ENCODE measurements at places on chromosomes 4 and X.

GRCh38 chr4:27049239-27049829, 188.7 kb downstream of the STIM2 start:
- no peak for DNase-seq

GRCh38 chr4:17761062-17761461, 20.4 kb downstream of the FAM184B start:
- DNase-seq: no peak

DNA sequence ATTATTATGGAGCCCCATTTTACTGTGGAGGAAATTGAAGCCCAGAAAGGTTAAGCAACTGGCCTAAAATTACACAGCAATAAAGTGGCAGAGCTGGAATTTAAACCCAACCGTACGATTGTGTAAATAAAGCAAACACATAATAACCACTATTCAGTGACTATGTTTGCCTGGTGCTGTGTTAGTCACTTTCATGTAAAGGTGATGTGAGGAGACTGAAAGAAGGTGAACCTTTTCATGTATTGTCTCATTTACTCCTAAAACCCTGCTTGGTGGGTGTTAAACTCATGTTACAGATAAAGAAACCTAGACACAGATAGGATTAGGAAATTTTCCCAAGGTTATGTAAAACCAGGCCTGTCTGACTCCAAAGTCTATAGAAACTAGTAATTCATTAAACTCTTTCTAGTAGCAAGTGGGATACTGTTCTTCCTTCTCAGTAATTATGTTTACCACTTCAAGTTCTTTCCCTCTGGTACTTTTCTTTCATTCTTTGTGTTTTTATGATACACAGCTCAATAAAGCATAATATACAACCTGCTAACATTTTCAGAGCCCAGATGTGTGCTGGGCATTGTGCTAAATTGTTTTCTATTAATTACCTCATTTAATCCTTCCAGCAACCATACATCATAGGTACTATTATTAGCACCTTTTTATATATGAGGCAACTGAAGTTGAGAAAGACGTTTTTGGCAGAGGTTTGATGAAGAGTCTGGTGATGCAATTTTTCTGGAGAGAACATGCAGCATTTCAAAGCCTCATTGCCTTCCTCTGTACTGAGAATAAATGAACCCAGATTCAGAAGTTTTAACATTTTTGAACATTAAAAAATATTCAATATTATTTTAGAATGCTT, 202.7 kb downstream of the SPRY1 start:
- no peak for DNase-seq

GRCh38 chr4:5863461-5864113, 29.3 kb downstream of the CRMP1 start:
- DNase-seq: no peak

- DNase-seq: no peak
Measured at GRCh38 chr4:161792991-161793390, 370.8 kb downstream of the FSTL5 start.

GRCh38 chr4:26780539-26780938, 80.1 kb upstream of the STIM2 start:
- no peak for DNase-seq

DNA sequence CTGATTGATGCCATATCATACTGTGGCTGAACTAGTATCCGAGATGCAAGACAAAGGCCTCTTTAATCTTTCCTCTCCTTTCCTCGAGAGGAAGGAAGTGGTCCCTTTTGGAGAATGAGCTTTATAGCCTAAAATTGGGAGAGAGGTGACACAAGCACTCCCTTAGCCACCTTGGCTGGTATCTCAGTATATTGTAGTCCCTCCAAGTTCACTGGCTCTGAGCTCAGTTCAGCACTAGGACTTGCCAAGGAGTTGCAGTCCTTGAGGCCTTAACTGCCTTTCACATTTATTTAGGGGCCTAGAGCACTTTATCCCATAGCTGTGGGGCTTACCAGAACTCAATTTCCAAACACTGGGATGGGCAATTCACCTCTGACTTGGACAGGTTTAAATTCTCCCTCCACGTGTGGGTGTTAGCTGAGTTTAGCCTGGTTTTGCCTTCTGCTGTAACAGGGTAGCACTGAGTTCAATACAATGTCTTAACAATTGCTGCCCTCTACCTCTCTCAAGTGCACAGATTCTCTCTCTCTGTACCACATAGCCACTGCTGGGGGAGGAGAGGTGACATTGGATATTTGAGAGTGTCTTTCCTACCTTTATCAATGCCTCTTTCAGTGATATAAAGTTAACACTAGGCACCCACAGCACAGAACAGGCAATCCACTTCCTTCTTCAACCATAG, 216.4 kb downstream of the TECRL start:
- no peak for DNase-seq

GRCh38 chr4:48079972-48080391, 54.1 kb downstream of the TXK start:
- DNase-seq: no peak

DNA sequence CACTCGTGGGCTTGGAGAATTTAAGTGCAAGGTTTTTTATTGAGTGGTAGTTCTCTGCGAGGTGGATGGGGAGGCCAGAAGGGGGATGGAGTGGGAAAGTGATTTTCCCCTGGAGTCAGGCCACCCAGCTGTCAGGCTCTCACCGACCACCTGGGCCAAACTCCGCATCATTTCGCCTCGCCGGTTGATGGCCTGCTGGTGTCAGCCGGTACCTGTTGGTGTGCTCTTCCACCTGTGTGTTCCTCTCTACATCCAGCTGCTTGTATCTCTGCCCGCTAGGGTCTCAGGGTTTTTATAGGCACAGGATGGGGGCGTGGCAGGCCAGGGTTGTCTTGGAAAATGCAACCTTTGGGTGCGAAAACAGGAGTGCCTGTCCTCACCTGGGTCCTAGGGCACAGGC, 200.9 kb downstream of the DACH2 start:
- no peak for DNase-seq

DNA sequence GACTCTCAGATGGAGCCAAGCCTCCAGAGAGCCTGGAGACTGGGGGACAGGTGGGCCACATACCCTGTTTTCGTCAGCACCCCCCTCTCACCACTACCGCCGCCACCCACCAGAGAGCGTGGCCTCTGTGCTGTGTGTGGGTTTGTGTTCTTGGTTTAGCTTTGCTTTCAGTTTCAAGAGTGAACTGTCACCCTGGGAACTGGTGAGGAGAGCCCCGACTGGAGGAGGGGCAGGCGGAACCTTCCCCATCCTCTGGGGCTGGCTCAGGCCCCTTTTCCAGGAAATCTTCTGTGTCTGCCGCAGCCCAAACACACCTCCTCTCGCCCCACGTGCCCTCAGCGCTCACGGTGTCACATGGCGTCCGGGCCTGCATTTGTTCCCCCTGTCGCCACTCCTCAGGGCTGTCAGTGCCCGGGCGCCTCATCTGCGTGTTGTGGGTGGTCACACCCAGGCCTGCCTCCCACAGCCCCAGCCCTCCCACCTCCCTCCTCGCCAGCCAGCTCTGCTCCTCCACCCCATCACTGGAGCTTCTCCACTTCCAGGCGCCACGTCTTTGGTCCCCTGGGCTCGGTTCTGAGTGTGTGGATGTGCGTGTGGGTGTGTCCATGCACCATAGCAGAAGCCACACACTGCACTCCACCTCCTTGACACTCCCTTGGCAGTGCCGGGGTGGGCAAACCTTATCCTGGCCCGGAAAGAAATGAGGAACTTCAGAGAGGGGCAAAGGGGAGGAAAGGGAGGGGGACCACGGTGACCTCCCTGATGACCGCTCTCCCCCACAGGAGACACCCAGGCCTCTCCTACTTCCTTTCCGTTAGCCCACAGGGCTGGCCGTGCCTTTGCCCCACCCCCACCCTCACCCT, 27.8 kb downstream of the ELF4 start:
- DNase-seq: no peak

GRCh38 chr4:4575284-4576211, 33.7 kb upstream of the STX18 start:
- DNase-seq: no peak

GRCh38 chr4:4485806-4486205, 56.0 kb downstream of the STX18 start:
- DNase-seq: no peak

- no peak for DNase-seq
Measured at GRCh38 chrX:13414006-13414647, 94.3 kb upstream of the ATXN3L start.

DNA sequence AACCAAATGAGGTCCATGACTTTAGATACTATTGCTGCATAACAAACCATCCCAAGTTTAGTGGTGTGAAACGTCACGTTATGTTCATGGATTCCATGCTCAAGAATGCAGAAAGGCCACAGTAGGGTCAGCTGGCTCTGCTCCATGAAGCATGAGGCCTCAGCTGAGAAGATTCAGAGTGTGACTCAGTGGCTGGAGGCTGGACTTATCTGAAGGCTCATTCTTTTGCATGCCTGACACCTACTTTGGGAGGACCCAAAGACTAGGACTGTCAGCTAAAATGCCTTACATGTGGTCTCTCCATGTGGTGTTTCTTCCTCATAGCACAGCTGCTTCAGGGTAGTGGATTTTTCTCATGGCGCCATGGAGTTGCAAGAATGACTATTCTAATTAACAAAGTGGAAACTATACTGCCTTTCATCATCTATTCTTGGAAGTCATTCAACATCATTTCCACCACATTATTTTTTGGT, 11.5 kb upstream of the CCDC149 start:
- DNase-seq: no peak

DNA sequence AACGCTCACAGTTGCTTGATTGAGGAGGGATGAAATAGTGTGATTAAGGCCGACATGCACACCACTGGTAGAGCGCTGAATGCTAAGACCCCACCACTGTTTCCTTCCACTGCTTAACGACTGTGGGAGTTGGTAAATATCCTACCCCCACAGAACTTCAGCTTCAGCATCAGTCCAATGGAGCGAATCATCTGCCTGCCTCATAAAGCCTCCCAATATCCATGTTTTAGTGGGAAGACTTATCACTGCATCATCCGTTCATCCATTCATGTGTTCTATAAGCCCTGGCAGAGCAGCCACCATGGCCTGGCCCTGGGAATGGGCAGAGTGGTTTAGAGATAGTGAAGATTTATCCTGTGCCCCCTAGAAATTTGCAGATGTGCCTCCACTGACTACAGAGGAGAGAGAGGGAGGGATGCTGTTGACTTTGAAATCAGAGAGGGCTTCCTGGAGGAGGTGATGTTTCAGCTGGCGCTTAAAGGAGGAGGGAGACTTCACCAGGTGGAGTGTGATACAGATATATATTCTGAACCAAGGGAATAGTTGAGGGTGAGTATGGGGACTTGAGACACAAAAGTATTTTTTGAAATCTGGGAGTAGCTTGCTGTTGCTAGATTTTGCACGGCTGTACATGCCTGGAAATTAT, 71.9 kb upstream of the STX18 start:
- DNase-seq: no peak

DNA sequence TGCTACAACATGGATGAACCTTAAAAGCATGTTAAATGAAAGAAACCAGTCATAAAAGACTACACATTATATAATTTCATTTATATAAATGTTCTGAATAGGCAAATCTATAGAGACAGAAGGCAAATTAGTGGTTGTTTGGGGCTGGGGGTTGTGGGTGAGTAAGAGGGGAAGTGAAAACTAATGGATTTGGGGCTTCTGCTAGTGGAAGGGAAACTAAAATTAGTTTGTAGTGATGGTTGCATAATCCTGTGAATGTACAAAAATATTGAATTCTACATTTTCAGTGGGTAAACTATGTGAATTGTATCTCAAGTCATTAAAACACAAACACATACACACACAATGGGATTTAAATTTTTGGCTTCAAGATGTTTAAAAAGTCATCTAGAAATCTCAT, 25.4 kb upstream of the LIMCH1 start:
- DNase-seq: no peak

DNA sequence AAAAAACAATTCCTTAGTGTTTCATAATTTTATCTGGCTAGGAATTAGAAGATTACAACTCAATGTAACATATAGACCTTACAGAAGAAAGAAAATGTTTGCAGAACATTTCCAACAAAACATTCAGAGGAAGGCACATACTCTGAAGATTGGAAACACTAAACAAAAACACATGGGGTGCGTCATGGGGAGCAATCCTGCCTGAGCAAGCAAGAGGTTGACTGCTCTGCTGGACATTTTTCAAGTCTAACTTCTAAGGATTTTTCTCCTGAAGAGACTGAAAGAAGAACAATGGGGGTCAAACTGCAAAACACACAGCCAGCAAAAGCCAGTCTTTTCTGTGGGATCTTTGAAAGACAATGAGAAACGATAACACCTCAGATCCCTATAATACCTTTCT, 182.8 kb downstream of the GUCY2F start:
- DNase-seq: no peak

DNA sequence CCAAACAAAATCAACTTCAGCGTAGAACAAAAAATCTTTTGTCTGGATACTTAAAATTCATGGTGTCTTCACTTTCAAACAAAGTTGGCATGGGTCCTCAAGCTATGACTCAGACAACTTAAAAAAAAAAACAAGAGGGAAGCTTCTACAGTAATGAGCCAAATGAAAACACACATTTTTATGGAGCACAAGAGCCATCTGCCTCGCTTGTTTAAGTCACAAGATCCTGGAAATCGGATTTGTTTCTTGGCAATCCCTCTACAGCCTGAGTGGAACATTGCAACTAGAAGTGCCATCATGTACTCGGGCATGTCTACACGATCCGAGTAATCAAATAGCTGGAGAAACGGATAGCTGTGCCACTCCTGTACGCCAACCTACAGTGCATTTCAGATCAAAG, 22.6 kb downstream of the LAMP2 start:
- peak; percentile 69 for DNase-seq

GRCh38 chr4:36322921-36323354, 41.5 kb downstream of the DTHD1 start:
- no peak for DNase-seq

DNA sequence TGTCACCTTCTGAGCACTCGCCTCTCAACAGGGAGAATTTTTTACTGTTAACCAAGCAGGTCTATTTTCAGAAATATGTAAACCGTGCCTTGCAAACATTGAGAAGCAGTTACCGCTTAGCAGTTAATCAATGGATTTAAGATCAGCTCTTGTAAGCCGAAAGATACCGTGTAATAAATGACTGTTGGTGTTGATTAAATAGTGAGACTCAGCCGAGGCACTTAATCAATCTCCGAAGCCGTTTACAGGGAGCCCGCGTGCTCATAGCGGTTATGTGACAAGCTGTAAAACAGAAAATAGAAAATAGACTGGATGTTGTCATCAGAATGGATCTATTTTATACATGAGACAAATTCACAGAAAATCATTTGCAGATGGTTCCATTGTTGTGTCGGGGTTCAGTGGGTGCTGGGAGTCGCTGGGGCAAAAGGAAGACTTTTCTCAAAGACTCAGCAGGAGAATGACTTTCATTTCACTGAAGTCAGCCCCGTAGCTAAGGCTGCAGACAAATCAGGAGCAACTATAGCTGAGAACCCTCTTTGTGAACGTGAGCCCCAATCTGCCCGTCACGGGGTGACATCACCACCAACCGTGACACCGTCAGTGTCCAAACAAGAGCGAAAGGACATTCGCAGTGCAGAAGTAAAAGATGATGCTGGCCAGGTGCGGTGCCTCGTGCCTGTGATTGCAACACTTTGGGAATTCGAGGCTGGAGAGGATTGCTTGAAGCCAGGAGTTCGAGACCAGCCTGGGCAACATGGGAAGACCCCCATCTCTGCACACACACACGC, 275.3 kb downstream of the CRLF2 start:
- no peak for DNase-seq

GRCh38 chr4:125808570-125808969, 493.8 kb downstream of the FAT4 start:
- no peak for DNase-seq

- DNase-seq: no peak
Measured at GRCh38 chr4:123480706-123481418, 84.3 kb downstream of the SPRY1 start.

- DNase-seq: no peak
Measured at GRCh38 chr4:40173470-40173875, 23.4 kb upstream of the RHOH start.

Measured in DMS 273 treated with DMSO at 0.1 percent for 48 hours (cell line).